ENCODE measurements at places on chromosomes 13 and 19.
A peak's percentile ranks its signal among the peaks of the same experiment; 100 is the strongest.

DNA sequence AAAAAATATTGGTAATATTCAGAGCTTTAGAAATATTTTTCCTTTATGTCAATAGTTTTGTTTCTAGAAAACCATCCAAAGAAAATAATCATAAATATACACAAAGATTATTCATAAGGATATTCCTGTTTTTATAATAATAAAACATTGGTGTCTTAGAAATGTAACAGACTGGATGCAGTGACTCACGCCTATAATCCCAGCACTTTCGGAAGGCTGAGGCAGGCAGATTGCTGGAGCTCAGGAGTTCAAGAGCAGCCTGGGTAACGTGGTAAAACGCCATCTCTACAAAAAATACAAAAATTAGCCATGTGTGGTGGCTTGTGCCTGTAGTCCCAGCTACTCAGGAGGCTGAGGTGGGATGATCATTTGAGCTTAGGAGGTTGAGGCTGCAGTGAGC lies 106.8 kb downstream of the DHRS12 start:
- no peak for DNase-seq

DNA sequence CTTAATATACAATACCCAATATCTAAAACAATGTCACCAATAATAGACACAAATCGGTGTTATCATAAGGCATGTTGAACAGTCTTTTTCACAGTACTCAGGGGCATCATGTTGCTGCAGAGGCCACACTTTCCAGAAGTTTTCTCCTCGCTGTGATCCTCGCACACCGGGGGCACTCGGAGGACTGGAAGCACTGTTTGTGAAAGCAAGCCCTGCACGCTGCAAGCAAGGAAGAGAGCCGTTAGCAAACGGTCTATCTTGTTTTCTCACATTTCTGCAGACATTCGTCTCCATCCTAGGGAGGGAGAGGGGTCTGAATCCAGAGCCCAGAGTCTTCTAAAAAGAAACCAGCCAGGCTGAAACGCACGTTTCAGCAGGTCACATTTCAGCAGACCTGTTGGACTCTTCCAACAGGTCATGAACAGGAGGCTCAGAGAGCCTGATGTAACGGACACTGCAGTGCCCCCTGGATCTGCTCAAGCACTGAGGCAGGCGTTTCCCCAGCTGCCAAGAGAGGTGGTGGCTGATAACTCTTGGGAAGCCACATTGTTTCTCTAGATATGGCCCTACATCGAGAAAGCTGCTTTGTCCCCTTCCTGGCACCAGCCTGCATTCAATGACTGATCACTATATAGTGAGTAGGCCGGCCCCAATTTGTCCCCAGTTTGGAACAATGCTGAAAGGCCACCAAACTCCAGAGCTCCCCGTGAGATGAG lies 43.6 kb downstream of the RUBCNL start:
- no peak for DNase-seq

GRCh38 chr19:14405758-14406644 lies 13.1 kb downstream of the DDX39A start:
- DNase-seq = peak; percentile 96

DNA sequence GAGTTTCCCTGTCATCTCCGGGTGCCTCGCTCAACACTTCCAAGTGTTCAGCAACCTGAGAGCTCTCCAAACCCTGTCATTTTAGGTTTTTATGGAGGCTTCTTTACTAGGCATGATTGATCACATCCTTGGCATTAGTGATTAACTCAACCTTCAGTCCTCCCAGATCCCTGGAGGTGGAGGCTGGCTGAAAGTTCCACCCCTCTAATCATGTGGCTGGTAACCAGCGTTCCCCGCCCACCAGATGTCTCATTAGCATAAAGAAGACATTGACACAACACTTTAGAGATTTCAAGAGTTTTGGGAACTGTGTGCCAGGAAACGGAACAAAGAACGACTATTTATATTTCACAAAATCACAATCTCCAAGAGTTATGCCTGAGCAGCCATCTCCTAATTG lies 71.1 kb upstream of the RGCC start:
- no peak for DNase-seq

DNA sequence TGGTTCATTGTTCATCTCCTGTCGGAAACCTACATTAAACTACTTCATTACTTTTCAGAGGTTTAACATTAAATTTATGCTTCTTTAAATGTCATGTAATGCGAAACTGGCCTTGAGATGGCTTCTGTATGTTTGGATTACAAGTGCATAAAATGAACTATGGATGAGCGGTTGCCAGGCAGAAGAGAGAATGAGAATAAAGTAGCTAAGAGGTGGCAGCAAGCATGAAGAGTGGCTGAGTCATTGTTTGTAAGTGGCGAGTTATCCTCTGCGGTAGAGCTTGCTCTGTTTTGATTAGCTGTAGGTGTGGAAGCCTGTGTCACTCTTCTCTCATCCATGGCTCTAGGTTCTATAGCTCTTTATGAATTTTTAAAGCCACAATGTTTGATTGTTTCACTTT lies 1139.6 kb upstream of the PCDH9 start:
- no peak for DNase-seq
